ENCODE measurements at places on chromosomes 2 and 18.

DNA sequence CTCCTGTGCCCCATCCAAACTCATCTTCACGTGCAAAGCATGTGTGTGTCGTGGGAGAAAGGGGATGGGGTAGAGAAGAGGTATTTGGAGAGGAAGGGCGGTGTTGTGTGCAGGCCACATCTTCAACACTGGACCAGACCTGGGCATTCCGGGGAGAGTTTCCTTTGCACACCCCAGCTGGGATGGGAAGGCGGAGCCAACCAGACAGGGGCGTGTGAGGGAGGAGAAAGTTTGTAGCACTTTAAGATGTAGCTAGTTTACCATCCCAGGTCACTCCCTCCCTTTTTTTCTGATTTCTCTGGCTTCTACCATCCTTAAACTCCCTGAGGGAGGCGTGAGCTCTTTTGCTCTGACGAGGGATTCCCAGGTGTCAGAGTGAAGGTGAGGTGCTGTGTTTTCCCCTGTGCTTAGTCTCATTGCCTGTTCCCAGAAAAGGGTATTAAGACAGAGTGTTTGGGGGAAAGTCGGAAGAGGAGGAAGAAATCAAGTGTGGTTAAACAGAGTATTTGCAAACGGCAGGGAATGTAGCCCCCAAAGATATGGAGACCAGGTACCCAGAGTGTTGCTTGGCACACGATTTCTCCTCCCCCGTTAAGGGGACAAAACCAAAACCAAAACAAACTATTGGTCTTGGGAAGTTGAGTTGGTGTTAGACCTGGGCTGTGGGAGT is 1.6 kb downstream of the SETBP1 start:
- no peak for DNase-seq
- peak overlapping the region; percentile 96 for H3K27ac ChIP-seq
- peak overlapping the region; percentile 67 for H3K4me3 ChIP-seq
- no peaks in the 10 kb centered on the region for H3K36me3 ChIP-seq
- H3K27me3 ChIP-seq, result no peaks in the 10 kb centered on the region
- H3K4me1 ChIP-seq, result peaks cover 68% of the 10 kb centered on the region

DNA sequence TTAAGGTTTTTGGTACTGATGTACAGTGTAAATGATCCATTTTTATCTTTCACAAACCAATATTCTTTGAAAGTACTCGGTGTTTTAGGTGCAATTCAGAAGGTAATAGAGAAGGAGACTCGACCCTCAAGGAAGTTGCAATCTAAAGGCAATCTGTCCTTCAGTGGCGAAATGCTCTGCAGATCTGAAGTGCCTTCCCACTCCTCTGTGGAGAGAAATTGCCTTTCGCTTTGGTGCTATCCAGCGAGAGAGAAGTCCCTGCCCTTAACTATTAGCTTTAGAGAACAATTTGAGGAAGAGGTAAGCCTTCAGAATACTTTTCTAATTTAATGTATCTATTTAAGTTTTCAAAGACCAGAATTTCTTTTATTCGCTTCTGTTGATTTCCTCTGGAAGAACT is 371.8 kb upstream of the FANCL start:
- H3K4me3 ChIP-seq, result no peak overlapping the region
- H3K36me3 ChIP-seq, result no peaks in the 10 kb centered on the region
- DNase-seq, result no peak
- no peaks in the 10 kb centered on the region for H3K4me1 ChIP-seq
- H3K27me3 ChIP-seq, result no peaks in the 10 kb centered on the region

GRCh38 chr2:129165006-129165405 is 814.5 kb upstream of the RAB6C start:
- no peak overlapping the region for H3K4me3 ChIP-seq
- H3K27me3 ChIP-seq, result no peaks in the 10 kb centered on the region
- H3K27ac ChIP-seq, result no peak overlapping the region
- DNase-seq, result no peak
- H3K36me3 ChIP-seq, result no peaks in the 10 kb centered on the region

- H3K27ac ChIP-seq, result no peak overlapping the region
- no peaks in the 10 kb centered on the region for H3K4me1 ChIP-seq
- H3K4me3 ChIP-seq, result no peak overlapping the region
- H3K36me3 ChIP-seq, result no peaks in the 10 kb centered on the region
- DNase-seq, result no peak
Measured at GRCh38 chr2:151844211-151844896, 16.1 kb upstream of the ARL5A start.

- no peak for DNase-seq
- no peak overlapping the region for H3K4me3 ChIP-seq
- peaks cover 17% of the 10 kb centered on the region for H3K36me3 ChIP-seq
- H3K4me1 ChIP-seq, result peaks cover 15% of the 10 kb centered on the region
Measured at GRCh38 chr2:235049069-235049468, 97.3 kb downstream of the SH3BP4 start.

GRCh38 chr18:36481201-36481657 is 183.7 kb downstream of the FHOD3 start:
- no peak overlapping the region for H3K4me3 ChIP-seq
- no peaks in the 10 kb centered on the region for H3K4me1 ChIP-seq
- DNase-seq, result no peak
- H3K27me3 ChIP-seq, result no peaks in the 10 kb centered on the region
- no peaks in the 10 kb centered on the region for H3K36me3 ChIP-seq

All from vagina (tissue), 2 donors.